ENCODE measurements at places on chromosomes 12 and 14. TPM values are rescaled to one million over a fixed set of nuclear protein-coding genes. Genes with fewer than 3 reads are reported as not detected.
A peak's percentile ranks its signal among the peaks of the same experiment; 100 is the strongest.

Gene ACSM4
- total RNA-seq, result not detected

Gene BLTP3B
- total RNA-seq, result 10.2 TPM

Gene C1R
- total RNA-seq, result 11.0 TPM

Gene SERPINA1
- 3.8 TPM for total RNA-seq

Gene PAH
- total RNA-seq, result not detected

Gene GPR65
- total RNA-seq, result 0.27 TPM

DNA sequence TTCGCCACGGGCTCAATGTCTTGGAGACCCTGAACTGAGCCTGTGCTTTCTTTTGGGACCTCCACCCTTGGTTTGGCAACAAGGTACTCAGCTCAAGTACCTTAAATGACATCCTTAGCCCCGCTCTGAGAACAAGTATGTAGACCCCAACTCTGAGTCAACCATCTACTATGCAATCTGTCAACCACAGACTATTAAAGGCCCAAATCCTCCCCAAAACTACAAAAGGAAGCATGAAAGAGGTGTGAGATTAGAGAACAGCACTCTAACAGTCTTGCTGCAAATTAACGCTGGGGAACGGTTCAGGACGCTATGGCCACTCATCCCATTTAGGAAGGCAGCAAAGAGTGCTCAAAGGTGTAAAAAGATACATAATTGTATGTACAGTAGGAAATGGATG, 52.1 kb downstream of the CCDC88C start:
- DNase-seq, result no peak

GRCh38 chr12:54394281-54394719, 9.8 kb upstream of the ZNF385A start:
- DNase-seq, result no peak

DNA sequence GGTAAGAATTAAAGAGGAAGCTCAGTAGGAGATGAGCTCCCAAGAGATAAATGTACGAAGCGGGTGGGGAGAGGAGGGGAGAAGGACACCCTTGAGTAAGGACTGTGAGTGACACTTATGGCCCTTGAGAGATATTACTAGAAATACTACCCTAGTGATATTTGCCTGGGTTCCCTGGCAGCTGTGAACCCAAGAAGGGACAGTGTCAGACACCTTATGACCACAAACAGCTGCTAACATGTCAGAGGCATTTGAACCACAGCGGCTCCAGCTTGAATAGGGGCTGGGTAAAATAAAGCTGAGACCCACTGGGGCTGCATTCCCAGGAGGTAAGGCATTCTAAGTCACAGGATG, 19.6 kb upstream of the SLC6A12 start:
- DNase-seq, result no peak

GRCh38 chr12:1479645-1480044, 114.7 kb downstream of the FBXL14 start:
- DNase-seq, result no peak

DNA sequence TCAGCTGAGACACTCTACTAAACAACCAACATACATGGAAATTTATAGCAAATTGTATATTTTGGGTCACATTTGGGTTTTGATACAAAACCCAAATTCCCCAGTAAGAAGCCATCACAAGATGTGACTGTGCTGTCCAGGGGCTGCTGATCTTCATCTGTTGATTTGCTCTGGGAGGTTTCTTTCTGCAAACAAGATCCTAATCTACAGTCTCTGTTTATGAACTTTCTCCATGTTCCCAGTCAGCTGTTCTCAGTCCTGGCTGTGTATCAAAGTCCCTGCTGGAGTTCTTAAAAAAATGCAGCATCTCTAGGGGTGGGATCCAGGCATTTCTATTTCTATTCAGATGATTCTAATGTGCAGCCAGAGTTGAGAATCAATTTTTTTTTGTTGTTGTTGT, 85.1 kb downstream of the ATP23 start:
- DNase-seq, result no peak

GRCh38 chr12:11907625-11908024, 163.1 kb upstream of the BCL2L14 start:
- DNase-seq, result no peak

DNA sequence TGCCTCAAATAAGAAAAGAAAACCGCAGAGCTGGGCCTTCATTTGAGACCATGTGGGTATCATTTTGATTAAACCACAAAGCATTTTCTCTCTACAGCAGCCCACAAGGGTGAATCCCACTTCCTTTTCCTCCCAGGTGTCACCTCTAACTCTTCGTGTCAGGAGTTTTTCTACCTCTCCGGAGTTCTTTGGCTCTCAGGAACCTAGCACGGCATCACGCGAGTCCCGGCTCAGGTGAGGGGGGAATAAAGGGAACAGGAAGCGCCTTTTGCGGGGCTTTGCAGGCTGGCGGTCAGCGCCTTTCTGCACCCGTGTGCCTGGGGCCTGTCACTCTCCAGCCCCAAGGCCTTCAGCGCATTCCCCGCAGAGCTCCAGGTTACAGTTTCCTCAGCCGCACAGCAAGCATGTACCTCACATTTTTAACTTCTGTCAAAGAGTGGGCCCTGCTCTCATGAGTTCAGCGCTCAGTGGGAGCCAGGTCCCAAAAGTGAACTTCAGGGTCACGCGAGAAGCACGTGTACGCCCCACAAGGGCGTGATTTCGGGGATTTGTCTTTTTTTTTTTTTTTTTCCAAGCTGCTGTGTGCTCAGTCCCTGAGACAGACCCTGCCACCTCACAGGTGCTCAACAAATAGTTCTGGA, 740 bp upstream of the PRPF40B start:
- peak; percentile 33 for DNase-seq

GRCh38 chr12:107322063-107322462, 228.7 kb upstream of the CRY1 start:
- DNase-seq, result peak; percentile 94

DNA sequence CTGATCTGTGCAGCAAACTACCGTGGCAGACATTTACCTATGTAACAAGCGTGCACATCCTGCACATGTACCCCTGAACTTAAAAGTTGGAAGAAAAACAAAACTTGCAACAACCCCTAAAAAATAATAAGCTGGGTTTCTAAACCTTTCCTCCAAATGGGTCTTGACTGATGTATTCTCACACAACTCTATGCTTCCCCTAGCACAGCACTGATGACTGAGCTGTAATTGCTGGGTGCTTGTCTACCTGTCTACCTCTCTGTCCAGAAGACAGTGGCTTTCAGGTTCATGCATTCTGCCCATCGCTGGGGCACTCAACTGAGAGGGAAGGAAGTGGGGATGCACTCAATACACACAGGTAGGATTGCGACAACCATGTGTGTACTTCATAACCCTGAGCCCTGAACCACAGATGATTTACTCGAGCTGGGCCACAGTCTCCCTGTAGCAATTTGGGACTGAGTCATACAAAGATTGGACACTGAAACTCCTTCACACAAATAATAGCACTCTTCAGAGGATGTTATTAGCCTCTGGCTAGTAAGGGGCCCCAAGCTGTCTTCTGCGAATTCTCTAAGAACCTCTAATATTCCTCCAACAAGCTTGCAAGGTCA, 44.8 kb upstream of the TMPO start:
- DNase-seq, result no peak

- peak; percentile 70 for DNase-seq
These were observed 8.7 kb downstream of the PHB2 start for GRCh38 chr12:6961695-6962284.

GRCh38 chr14:70601162-70601561, 707 bp upstream of the MED6 start:
- no peak for DNase-seq

DNA sequence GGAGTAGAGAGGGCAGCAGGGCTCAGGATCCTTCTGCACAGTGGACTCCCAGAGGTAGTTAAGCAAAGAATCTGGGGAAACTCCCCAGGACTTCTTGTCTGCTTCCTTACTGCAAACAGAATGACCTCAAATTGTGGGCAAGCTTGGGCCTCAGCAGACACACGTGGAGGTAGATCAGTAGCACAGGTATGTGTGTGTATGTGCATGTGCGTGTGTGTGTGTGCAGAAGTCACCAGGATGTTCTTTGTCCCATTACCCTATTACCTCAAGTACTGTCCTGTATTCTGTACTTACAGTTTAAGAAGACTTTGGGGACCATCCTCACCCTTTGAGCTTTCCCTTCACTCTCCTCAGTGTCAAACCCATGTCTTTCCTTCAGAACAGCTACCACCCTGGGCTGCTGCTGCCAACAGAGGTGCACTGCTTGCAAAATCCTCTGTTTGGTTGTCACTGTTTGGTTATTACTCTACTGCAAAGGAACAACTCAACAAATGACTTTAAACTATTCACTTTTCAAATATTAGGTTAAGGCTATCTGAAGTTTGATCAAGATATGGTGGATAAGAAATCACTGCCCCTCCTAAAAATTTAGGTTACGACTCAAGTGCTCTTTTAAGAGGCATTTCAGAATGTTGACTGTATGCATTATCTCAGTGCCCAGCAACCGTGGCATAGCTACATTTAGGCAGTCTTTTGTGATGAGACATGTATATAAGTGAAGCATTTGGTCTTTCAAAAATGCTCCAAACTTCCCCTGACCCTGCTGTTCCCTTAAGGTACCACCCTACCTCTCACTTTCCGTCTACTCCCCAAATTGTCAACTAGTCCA, 78.2 kb upstream of the MBIP start:
- DNase-seq, result no peak

DNA sequence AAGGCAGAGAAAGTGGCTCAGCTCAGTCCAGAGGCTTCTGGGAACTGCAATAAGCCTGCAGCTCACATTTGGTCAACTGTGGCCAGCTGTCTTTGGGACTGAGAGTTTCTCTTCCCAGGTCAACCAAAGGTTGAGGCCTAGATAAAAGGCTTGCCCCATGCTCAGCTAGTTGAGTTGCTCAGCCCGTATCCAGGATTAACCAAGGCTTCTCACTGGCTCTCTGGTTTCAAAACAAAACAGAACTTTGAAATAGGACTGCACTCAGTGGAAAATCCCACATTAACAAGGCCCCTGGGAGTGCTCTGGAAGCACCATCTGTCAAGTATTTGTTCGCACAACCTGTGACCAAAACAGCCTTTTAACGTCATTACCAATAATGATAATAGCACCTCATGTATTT, 40.3 kb upstream of the NUAK1 start:
- no peak for DNase-seq

DNA sequence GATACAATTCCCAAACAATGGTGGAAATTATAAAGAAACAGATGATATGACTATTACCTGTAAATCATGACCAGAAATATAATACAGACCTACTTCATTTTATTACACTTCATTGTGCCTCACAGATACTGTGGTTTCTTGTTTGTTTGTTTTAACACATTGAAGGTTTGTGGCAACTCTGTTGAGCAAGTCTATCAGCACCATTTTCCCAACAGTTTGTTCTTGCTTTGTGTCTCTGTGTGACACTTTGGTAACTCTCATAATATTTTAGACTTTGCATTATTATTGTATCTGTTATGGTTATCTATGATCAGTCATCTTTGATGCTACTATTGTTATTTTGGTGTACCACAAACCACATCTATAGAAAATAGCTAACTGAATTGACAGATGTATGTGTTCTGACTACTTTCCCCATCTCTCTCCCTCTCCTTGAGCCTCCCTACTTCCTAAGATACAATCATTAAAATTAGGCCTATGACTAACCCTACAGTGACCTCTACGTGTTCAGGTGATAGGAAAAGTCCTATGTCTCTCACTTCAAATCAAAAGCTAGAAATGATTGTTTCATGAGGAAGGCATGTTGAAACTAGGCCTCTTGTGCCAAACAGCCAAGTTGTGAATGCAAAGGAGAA, 49.1 kb downstream of the FBXO33 start:
- no peak for DNase-seq

GRCh38 chr12:42585841-42586216, 3.7 kb downstream of the PRICKLE1 start:
- no peak for DNase-seq
